Activated CD4-positive, alpha-beta T cell treated with anti-CD3 and anti-CD28 coated beads for 4 hours (primary cell): ENCODE measurements at places on chromosomes 2 and 18.

DNA sequence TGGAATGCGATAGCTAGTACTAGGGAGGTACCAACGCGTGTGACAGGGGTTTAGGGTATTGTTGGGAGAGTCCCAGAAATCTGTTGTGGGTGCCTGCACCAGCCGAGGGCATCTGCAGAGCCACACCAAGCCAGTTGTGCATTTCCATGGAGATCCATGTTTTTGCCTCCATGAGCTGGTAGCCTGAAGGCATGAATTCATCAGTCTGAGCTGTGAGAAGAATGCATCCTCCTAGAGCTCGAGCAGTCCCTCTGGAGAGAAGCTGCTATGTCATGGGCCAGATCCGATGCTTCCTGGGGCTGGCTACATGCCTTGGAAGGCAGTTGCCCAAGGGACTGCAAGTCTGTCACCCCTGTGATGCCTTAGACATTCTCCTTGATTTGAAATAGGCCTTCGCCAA, 57.9 kb downstream of the LIPG start:
- no peak for DNase-seq

- DNase-seq: no peak
Measured at GRCh38 chr2:235725016-235725489, 231.2 kb downstream of the AGAP1 start.

GRCh38 chr2:164515734-164516133, 105.5 kb downstream of the GRB14 start:
- DNase-seq: no peak

DNA sequence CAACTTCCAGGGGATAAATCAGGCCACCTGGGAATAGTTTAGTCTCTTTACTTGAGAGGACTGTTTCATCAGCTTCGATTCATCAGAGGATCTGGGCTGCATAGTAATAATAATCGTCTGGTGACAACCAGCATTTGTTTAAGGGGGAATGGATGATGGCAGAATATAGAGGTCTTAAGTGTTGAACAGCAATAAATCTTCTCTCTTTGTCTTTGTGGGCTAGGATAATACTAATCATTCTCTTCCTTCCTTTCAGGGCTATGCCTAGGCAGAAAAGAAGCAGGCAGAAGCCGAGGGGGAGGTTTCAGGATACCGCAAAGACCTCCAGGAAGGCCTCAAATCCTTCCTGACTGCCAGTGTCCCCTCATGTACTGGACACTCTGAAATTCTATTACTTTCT, 150.4 kb upstream of the GAREM1 start:
- DNase-seq: no peak

DNA sequence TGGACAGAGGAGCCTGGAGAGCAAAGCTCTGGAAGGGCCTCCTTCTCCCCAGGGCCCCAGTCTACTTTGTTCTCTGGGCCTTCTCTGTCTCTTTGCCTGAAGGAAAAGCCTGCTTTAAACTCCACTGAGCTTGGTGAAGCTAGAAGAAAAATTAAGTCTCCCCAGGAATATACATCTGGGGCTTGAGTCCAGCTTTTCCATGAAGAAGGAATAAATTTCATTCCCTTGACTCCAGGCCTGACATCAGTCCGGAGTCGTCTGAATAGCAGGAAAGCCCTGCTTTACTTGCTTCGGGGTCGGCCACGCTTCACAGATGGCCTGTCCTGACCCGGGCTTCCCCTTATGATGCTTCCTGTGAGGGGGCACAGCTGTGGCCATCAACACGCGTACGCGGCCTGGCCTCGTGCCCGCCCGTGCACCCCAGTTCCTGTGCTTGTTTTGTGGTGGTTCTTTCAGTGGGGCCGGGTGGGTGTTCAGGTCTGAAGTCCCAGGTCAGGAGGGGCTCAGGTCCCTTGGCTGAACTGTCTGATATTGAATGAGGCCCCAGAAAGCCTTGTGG, 73.6 kb downstream of the ACOXL start:
- no peak for DNase-seq

DNA sequence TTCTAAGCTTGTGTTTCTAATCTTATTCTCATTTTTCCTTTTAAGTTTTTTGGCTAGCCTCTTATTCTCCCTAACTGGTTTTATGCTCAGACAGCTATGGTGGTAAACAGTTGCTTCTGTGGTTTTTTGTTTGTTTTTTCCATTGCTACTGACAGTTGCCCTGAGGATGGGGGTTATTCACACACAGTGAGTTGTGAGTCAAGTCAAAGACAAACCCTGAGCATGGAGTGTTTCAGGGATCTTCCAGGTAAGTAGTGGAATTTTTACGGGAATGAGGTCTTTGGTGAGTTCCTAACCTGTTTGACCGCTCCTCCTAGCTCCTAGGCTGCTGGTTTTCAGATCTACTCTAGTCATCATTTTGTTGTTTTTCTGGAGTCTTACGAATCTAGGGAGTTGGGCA, 162.8 kb downstream of the ZNF407 start:
- no peak for DNase-seq

GRCh38 chr2:207334624-207335371, 169.1 kb upstream of the KLF7 start:
- DNase-seq: peak; percentile 24

DNA sequence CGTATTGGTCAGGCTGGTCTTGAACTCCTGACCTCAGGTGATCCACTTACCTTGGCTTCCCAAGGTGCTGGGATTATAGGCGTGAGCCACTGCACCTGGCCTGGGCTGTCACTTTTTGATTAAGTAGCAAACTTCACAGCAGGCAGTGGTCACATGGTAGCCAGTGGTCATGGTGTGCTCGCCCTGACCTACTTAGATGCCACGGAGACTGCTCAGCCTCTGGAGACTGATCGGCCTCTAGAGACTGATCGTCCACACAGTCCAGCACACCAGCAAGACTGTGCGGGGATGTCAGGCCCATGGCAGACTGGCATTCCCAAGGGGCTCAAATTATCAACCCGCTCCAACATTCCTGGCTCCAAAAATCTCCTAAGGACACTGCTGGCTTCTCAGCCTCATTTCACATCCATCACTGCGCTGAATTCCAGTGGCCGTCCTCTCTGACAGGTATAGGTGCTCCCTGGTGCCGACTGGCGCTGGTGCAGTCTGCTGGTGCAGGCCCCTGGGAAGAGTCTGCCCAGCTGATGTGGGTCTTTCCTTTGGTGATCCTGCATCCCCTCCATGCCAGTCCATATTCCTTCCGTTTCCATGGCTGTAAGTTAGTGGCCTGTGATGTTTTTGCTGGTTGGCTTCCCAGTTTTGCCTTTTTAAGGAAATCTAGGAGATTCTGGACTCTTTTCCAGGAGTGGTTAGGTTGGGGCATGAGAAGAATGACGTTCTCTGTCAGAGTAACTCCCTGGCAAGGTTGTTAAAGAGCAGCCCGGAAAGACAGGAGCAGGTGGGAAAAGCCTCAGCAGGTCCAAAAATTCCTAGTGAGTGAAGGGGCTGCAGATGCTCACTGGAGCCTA, 374.5 kb upstream of the HS6ST1 start:
- no peak for DNase-seq

- no peak for DNase-seq
Measured at GRCh38 chr2:120441744-120442471, 96.0 kb downstream of the INHBB start.

DNA sequence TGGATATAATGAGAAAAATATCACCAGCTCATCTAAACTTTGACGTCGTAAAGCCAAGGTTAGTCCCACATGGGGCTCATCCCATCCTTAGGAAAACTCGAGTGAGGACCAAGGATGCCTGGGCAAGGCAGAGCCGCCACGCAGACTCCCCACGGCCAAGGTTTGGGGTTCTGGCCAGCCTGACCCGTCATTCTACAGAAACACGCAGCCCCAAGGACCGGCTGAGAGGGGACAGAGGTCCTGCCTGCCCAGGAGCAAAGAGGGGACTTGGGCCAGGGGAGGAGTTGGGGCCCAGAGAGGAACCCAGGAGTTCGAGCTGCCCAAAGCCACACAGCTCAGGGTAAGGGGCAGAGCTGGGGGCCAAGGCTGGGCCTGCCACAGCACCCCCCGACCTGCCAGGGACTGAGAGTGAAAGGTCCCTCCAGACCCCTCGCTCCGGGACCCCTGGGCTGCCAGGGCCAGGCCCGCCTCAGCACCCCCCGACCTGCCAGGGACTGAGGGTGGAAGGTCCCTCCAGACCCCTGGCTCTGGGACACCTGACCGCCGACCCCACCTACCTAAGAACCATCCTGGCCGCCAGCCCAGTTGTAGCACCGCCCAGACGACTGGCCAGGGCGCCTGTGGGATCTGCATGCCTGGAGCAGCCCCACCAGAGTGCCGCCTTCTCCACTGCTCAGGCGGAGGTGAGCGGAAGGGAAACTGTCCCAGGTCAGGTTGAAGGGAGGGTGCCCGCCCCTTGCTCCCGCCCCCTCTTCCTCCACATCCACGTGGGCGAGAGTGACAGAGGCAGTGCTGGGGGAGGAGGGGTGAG, at the start of gene PDCD1:
PDCD1 (minus strand) TSS at position 689 of the 811 bp plus-strand sequence; CDS start at position 633, 56 bp downstream.
- DNase-seq: peak; percentile 87

GRCh38 chr2:197514754-197515153, 1.1 kb upstream of the MOB4 start:
- DNase-seq: no peak
